ELR (cell line): ENCODE measurements at places on chromosomes 5 and 9.
A peak's percentile ranks its signal among the peaks of the same experiment; 100 is the strongest.

DNA sequence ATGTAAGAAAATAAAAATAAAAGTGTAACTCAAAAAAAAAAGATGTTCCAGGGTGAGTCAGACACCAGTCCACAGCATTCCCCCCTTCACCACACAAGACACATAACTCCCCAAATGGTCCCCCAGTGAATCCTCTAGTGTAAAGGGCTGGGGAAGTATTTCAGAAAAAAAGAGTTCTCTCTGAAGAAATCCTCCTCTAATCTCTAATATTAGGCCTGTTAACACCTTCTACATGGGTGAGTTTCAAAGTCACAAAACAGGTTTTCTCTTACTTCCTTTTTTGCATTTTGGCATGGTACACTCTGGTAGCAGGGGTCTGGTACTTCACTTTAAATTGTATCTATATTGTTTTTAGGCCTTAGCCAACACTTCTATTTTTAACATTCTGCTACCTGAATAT, 28.2 kb downstream of the RNF145 start:
- DNase-seq, result peak; percentile 53

- peak; percentile 73 for DNase-seq
Measured at GRCh38 chr9:128244837-128245231, 31.0 kb downstream of the GOLGA2 start.

GRCh38 chr9:109440797-109441287, 57.3 kb downstream of the PTPN3 start:
- DNase-seq, result peak; percentile 91

DNA sequence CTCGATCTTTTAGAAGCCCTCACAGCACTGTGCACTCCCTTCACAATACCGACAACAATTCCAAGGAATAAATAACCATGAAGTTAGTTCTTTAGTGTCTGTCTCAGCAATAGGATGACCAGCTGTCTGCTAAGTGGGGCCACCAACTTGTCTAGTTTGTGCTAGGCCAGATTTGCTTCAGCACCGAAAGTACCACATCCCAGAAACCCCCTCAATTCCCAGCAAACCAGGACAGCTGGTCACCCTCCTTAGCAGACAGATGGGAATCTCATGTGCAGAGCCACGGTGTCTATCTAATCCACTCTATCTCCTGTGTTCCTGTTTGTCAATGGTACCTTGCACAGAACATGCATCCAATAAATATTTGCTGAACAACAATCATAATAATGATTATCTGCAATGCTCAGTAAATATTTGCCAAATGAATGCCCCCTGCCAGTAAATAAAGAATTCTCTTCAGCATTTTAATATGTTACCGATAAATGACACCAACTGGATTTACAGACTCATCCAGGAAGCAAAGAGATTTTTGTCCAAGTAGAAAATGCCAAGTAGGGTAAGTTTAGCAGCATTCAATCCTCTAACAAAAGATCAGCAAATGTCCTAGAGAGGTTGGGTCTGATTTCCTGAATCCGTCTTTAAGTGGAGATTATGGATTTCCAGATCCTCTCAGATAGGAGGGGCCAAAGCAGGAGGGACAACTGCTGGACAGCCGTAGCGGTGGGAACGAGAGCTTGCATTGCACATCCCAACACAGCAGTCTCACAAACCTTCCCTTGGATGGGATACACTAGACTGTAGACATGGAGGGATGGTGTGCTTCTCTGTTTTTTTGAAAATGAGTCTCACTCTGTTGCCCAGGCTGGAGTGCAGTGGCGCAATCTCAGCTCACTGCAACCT, 51.9 kb upstream of the ANKRD33B start:
- DNase-seq, result no peak

GRCh38 chr5:126445502-126446174, 22.4 kb downstream of the GRAMD2B start:
- peak; percentile 64 for DNase-seq

GRCh38 chr9:19681846-19682245, 107.0 kb downstream of the SLC24A2 start:
- DNase-seq, result no peak

- peak; percentile 86 for DNase-seq
Measured at GRCh38 chr5:80871541-80871961, 88.6 kb upstream of the RASGRF2 start.
